ENCODE measurements at places on chromosomes 11 and 22.

DNA sequence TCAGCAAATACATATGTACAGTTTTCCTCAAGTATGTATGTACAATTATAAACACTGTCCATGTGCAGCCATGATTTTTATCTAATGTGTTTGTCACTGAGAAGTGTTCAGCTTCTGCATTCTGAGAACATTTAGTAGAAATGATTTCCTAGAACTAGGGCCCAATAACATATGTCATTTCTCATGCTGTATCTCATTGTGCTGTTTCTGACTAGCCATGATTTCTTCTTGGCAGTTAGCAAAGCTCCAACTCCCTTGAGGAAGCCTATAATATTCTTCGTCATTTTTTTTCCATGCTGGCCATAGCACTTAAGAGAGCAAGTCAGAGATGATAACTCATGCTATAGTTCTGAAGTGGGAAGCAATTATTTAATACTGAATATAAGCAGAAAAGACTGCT, 187.8 kb downstream of the DDX10 start:
- no peak overlapping the region for H3K27ac ChIP-seq
- peaks cover 9% of the 10 kb centered on the region for H3K4me1 ChIP-seq
- DNase-seq = no peak
- no peak overlapping the region for H3K4me3 ChIP-seq

DNA sequence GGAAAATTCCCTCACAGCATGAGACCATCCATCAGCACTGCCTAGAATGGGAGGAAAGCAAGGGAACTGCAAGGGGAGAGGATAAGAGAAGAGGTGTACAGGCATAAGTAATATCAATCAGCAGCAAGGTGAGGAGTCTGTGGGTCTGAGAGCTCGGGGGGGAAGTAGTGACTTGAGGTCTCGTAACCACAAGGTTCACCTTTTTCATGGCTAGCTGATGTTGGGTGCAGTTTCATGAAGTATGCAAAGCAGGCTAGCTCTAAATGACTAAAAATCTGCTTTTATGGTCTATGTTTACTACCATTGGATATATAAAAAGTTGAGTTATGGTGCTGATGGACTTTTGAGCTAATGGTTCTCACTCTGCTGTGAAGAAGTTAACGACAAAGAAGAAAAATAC, 35.8 kb downstream of the OR4C6 start:
- H3K4me3 ChIP-seq = no peak overlapping the region
- no peaks in the 10 kb centered on the region for H3K36me3 ChIP-seq
- H3K4me1 ChIP-seq = no peaks in the 10 kb centered on the region
- no peak overlapping the region for H3K27ac ChIP-seq

GRCh38 chr11:116929414-116930090, 92.1 kb upstream of the APOA1 start:
- peaks cover 30% of the 10 kb centered on the region for H3K4me1 ChIP-seq
- no peak for DNase-seq
- peak overlapping the region; percentile 1 for H3K27ac ChIP-seq
- no peaks in the 10 kb centered on the region for H3K27me3 ChIP-seq

DNA sequence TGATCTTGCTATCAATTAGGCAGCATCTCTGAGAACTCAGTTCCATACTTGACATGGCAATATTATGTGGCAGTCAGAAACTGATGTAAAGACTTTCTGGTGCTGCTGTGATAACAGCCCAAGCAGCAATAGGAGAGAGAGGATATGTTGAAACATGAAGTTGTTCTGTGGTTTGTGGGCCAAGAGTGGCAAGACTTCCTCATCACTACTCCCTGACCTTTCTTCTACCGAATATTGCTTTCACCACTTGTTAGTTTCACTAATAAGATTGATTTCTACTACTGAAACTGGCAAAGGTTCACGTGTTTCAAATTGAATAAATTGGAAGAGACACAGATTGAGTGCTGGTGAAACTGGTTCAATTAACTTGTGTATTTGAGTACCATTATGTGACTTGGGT, 852.6 kb upstream of the RAG2 start:
- H3K4me1 ChIP-seq = no peaks in the 10 kb centered on the region
- H3K4me3 ChIP-seq = no peak overlapping the region
- no peaks in the 10 kb centered on the region for H3K27me3 ChIP-seq

DNA sequence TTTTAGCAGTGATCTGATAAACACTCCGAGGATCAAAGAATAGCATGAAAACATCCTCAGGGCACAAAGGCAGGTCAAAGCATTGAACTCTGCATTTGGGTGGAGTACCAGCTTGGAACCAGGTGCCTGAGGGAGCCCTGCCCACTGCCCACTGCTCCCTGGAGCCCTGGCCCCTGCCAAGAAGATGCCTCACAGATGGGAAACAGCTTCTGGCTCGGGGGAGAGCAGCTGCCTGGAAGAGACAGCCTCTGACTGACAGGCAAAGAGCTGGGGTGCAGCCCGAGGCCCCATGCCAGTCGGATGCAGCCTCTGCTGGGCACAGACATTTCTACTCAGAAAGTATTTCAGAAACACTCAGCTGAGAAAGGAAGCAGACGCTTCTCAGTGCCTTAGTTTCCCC, 13.2 kb downstream of the LMO1 start:
- no peak for DNase-seq
- H3K27ac ChIP-seq = no peak overlapping the region
- no peaks in the 10 kb centered on the region for H3K36me3 ChIP-seq
- H3K27me3 ChIP-seq = peaks cover 4% of the 10 kb centered on the region
- H3K4me3 ChIP-seq = no peak overlapping the region

- peak overlapping the region; percentile 77 for H3K27ac ChIP-seq
- no peaks in the 10 kb centered on the region for H3K36me3 ChIP-seq
- no peak overlapping the region for H3K4me3 ChIP-seq
- no peak for DNase-seq
- H3K4me1 ChIP-seq = peaks cover 37% of the 10 kb centered on the region
- no peaks in the 10 kb centered on the region for H3K27me3 ChIP-seq
Observed at GRCh38 chr11:35078470-35078735, 60.6 kb upstream of the CD44 start.

DNA sequence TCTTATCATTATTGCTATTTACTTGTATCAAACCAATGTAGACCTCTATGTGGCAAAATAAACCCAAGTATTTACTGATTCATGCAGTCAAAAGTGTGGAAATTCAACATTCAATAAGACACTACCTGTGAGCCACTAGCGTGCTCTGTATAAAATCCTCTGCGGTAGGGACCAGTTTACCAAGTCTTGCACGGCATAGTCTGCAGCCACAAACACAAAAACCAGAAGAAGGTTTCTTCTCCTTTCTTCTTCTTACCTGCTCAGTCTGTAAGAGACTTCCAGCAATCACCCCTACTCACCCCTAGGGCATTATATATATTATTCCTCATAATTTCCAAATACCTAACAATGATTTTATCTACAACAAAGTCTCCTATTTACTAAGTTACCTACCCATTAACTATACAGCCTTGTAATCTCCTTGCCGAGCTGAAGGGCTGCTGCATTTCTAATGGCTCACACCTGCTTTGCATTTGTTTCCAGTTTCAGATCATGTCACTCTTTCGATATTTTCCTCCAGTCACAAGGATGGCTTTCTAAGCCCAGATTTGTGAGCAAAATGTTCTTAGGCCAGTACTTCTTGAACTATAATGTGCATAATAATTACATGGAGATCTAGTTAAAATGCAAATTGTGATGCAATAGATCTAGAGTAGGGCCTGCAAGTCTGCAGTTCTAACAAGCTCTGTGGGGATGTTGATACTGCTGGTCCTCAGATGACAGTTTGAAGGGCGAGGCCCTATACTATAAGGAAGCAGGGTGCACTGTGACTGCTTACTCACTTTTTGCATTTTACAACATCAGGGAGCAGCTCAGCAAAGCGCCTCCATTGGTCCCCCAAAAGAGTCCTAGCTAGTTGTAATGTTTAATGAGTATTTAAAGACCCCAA, 191.9 kb upstream of the DDI1 start:
- H3K27ac ChIP-seq = no peak overlapping the region
- DNase-seq = no peak
- H3K4me1 ChIP-seq = no peaks in the 10 kb centered on the region
- H3K27me3 ChIP-seq = no peaks in the 10 kb centered on the region
- no peaks in the 10 kb centered on the region for H3K36me3 ChIP-seq
- H3K4me3 ChIP-seq = no peak overlapping the region

GRCh38 chr22:49812838-49813237, 14.8 kb downstream of the BRD1 start:
- peaks cover 6% of the 10 kb centered on the region for H3K4me1 ChIP-seq
- H3K27me3 ChIP-seq = no peaks in the 10 kb centered on the region
- H3K36me3 ChIP-seq = peaks cover 19% of the 10 kb centered on the region
- H3K4me3 ChIP-seq = no peak overlapping the region
- no peak for DNase-seq
- no peak overlapping the region for H3K27ac ChIP-seq

- no peaks in the 10 kb centered on the region for H3K27me3 ChIP-seq
- no peak for DNase-seq
- no peaks in the 10 kb centered on the region for H3K4me1 ChIP-seq
- H3K4me3 ChIP-seq = no peak overlapping the region
Observed at GRCh38 chr22:41132550-41132949, 40.2 kb downstream of the EP300 start.

Data from keratinocyte (primary cell).